Muscle of leg (tissue), 16 donors: ENCODE measurements at places on chromosomes 3 and 15. TPM values are rescaled to one million over a fixed set of nuclear protein-coding genes. Genes with fewer than 3 reads are reported as not detected.
A peak's percentile ranks its signal among the peaks of the same experiment; 100 is the strongest.

GRCh38 chr3:58594117-58594516, 16.9 kb upstream of the FAM107A start:
- DNase-seq = no peak

DNA sequence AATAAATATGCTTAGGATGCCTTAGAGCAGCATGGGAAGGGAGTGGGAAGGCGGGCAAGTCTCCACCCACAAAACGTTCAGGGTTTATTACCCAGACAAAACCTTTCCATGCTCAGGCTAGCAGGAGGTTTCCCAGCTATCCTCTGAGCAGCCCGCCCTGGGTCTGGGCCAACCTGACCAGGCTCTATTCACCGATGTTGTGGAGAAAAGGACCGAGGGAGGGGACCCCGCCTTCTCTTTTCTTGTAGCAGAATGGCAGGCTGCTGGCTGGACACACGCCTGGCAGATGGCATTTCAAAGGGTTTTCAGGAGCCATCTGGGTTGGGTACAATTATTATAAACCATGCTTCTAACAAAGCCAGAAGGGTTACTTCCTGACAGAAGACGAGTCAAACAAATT, 540.9 kb downstream of the MAGI1 start:
- no peak for DNase-seq

DNA sequence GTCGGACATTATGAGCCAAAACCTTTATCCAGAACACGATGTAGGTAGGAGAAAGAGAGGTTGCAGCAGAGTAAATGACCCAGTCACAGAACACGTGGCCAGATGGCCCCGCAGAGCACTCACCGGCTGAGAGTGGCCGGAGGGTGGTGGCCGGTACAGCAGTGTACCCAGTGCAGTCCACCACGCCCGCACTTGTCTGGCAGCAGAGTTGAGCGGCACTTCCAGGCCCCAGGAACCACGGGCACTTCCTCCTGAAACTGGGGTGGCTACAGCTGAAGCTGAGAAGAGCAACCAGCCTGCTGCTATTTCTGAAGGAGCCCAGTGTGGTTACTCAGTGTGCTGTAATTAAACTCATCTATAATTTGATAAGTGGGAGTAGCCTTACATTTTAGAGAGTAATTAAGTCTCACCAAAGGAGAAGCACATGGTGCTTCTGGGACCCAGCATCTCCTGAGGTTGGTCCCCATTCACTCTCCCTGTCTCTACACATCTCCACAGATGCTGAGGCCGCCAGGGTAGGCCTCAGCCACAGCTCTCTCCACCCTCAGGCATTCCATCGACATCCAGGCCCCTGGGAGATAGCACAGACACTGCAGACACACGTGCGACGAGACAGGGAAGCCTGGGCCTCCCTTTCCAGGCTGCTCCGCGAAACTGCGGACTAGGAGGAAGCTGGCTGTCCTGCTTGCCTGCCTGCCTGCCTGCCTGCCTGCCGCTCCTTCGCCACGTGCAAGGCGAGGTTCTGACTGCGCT, 49.8 kb downstream of the BDH1 start:
- peak; percentile 47 for DNase-seq

DNA sequence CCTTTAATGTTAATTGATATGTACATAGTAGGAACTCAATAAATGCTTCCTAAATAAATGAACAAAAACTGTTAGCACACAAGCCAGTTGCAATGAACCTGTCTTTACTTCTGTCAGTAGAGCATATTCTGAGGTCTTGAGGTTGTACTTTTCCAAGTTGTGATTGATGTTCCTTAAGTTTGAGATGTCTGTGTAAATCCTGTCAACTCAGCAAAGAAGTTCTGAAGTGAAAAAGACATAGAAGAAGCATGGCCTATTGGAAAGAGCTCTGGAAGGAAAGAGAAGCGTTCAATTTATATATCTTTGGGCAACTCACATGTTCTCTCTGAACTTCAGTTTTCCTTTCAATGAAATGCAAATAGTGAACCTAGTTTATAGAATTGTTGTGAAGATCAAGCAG, 269.9 kb downstream of the AGBL1 start:
- DNase-seq = no peak

DNA sequence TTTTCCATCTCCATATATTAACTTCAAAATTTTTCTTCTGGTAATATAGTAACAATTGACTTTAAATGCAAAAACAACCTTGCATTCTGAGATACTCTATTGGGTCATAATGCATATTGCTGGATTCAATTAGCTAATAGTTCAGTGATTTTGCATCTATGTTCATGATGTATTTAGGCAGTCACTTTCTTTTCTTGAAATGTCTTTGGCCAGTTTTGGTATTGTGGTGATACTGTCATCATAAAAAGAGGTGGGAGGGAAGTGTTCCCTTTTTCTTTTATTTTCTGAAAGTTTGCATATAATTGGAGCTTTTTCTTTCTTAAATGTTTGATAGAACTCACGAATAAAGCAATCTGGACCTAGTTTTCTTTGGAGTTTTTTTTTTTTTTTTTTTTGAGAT, 67.4 kb upstream of the ZNF148 start:
- DNase-seq = no peak

- no peak for DNase-seq
Observed at GRCh38 chr3:112539825-112540650, 21.7 kb downstream of the ATG3 start.

GRCh38 chr3:150945226-150946032, 27.1 kb downstream of the CLRN1 start:
- DNase-seq = no peak

DNA sequence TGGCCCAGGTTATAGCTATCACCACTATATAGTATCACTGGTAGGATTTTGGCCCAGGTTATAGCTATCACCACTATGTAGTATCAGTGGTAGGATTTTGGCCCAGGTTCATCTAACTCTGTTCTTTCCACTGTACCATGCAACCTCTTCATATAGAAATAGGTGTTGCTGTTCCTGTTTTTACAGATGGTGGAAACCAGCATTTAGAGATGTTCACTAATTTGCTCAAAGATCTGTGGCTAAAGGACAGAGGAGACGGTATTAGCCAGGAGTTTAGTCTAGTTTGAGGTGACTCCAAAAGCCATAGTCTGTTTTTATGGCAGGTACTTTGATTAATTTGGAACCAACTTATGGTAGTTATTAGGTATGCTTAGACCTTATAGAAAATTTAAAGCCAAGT, 3.1 kb downstream of the LRCH3 start:
- DNase-seq = no peak

- DNase-seq = no peak
Observed at GRCh38 chr3:40975711-40976121, 223.6 kb upstream of the CTNNB1 start.

DNA sequence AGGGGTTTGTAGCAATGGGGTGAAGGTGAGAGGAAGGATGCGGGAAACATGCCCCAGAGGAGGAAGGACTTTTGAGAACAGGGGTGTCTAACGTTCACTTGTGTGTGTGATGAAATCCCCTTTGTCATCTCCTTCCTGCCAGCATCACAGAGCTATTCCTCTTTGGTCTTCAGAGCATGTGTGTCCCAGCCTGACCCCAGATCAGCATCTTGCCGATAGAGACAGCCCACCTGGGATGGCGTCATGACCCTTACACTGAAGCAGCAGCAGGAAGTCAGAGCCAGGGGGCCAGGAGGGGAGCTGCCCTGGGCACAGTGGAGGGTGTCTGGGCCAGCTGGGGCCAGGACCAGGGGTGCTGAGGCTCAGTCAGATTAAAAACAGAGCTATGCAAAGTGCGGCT, 29.9 kb upstream of the GRIP2 start:
- DNase-seq = no peak

DNA sequence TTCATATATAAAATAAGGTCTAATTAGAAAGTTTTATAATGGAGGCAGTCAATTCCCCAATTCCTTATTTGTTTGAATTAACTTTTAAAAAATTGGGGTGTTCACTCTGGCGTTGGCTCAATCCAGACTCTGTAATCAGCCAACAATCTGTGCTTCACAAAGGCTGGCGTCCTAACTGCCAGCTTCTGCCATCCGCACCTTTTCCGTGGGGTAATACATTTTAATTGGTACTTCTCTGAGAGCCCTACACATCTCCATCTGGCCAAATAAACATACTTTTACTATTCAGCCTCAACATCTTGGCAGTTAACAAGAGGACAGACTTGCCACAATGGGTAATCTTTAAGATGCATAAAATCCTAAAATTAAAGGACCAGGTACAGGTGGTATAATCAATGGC, 125.2 kb upstream of the CCNL1 start:
- no peak for DNase-seq

DNA sequence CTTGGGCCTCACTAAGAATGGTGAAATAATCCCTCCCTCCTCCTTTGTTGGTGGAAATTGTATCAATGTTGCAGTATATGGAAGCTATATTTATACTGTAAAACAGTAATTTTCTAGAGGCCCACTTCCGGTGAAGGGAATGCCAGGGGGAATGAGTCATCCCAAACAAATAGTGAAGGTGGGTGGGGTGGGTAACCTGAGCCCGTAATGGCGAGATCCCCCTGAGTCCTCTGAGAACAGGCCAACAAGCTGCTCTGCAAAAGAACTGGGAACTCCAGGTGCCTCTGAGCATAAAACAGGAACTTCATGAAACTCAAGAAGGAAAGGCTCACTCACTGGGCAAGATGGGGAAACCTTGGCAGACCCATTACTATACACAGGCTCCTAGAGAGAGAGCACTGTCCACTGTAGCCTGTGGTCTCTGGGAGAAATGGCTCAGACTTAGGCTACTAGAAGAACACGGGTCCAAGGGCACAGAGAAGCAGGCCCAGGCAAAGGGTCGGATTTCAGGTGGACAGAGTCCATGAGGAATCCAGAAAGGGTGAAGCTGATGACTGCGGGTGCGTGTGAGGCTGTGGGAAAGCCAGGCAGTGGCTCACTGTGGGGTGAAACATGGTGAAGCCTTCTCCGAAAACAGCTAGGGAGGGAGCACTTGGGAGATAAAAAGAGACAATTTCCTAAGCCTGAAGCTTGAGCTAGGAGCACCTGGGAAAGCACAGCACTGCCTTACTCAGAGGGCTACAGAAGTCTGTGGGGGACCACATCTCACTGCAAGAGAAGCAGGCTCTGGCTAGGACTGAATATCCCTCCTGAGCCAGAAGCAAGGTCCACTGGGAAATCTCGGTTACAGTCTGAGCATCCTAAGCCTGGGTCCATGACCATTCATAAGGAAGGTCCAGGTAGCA, 19.8 kb downstream of the LARP6 start:
- DNase-seq = peak; percentile 88

DNA sequence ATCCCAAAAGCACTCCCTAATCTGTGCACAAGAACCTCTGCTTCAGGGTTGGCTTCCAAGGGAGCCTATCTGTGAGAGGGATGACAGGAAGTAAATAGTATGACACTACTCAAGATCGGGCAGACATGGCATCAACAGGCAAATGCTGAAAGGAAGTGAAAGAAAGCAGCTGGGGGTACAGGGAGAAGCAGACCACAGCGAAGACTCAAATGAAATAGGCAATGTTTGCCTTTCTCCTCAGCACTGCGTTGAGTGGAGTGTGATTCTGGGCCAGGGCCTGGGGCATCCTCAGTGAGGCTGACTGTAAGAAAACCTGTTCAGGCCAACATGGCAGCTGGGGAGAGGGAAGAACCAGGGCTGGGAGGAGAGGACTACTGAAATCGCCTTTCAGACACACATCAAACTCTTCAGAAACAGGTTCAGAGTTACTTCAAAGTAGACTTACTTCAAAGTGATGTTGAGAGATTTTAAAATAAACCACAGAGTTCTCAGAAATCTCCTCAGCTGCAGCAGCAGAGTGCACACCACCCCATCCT, 96.6 kb downstream of the SLC9A9 start:
- no peak for DNase-seq

DNA sequence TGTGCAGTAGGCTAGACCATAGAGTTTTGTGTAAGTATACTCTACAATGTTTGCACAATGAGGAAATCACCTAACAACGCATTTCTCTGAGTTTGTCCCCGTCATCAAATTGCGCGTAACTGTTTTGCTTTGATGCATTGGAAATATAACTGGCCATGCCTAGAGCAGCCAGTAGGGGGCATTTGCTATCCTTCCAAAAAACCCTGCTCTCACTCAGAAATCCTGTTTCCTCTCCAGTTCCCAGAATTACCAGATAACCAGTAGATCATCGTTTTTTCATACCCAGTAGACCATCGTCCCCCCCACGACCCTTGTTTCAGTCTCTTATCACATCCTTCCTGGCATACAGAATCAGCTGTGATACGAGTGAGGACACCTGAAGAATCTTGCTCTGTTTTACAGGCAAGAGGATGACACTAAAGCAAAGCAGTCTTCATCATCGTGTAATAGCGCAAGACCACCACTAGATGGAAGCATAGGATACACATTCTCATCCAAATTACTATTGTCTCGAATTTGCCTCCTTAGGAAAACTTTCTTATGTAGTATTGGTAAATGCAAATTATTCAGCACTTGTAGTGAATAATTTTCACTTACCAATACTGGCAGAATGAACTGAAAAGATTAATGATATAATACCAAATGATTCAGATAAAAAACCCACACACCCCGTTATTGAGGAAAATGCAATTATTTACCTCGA, 4.4 kb upstream of the GABRR3 start:
- DNase-seq = peak; percentile 87

DNA sequence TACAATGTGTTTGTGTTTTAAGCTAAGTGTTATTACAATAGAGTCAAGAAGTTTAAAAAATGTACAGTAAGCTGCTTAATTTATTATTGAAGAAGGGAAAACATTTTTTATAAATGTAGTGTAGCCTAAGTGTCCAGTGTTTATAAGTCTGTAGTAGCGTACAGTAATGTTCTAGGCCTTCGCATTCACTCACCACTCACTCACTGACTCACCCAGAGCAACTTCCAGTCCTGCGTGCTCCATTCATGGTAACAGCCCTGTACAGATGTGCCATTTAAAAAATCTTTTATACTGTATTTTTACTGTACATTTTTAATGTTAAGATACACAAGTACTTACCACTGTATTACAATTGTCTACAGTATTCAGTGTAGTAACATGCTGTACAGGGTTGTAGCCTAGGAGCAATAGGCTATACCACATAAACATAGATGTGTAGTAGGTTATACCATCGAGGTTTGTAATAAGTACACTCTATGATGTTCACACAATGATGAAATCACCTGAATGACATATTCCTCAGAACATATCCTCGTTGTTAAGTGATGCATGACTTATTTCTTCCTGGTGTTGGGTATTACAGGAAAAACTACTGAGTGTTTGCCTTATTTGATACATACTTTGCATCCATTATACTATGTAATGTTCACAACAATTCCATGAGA, 156.6 kb upstream of the NUDT16 start:
- DNase-seq = no peak

The TMC3 gene
- not detected for polyA plus RNA-seq

The NANOGP8 gene
- not detected for polyA plus RNA-seq

The COMMD4 gene
- 57.4 TPM for polyA plus RNA-seq

The IQCF2 gene
- polyA plus RNA-seq = not detected

The OR5K2 gene
- not detected for polyA plus RNA-seq

The TMEM207 gene
- not detected for polyA plus RNA-seq

The HACL1 gene
- polyA plus RNA-seq = 9.6 TPM

The ICE2 gene
- 29.6 TPM for polyA plus RNA-seq

The UROC1 gene
- polyA plus RNA-seq = 0.06 TPM

The TEX55 gene
- polyA plus RNA-seq = not detected

The IVD gene
- polyA plus RNA-seq = 49.2 TPM

The TICRR gene
- polyA plus RNA-seq = 5.0 TPM
